ENCODE measurements at places on chromosomes 2 and 18.
A peak's percentile ranks its signal among the peaks of the same experiment; 100 is the strongest.

GRCh38 chr2:42960842-42961180 lies 168.4 kb upstream of the HAAO start:
- DNase-seq: no peak

DNA sequence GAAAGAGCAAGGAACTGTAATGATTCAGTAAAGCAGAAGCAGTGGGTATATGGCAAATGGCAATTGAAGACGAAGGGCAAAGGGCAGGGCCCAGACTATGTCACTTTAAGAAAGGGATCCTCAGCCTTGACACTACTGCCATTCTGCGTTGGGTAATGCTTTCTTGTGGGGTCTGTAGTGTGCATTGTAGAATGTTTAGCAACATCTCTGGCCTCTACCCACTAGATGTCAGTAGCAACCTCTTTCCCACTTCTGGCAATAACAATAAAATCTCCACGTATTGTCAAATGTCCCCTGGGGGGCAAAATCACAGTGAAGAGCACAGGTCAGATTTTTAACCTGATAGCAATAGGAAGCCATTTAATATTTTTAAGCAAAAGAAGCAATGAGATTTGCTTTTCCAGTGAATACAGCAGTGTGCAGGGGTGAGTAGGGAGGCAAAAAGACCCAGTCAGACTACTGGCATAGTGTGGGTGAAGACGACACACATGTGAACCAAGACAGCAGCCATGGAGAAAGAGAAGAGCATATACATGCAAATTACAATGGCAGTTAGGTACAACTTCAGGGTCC lies 209.5 kb downstream of the DYM start:
- DNase-seq: no peak

DNA sequence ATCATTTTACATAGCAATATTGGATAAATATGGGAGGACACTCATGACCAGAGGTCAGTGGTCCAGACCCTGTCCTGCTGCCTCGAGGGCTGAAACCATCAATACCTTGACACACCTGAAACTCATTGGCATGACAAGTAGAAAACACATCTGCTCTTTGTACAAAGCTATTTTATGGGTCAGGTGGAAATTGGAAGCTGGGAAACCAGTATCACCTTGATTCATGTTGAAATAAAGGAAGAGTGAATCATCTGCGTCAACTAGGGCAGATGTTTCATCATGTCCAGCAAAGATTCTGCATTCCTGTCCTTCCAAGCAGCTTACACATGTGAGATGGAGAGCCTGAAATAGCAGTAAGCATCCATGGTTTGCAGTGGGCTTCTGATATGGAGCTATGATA lies 80.0 kb upstream of the ERBB4 start:
- DNase-seq: no peak

DNA sequence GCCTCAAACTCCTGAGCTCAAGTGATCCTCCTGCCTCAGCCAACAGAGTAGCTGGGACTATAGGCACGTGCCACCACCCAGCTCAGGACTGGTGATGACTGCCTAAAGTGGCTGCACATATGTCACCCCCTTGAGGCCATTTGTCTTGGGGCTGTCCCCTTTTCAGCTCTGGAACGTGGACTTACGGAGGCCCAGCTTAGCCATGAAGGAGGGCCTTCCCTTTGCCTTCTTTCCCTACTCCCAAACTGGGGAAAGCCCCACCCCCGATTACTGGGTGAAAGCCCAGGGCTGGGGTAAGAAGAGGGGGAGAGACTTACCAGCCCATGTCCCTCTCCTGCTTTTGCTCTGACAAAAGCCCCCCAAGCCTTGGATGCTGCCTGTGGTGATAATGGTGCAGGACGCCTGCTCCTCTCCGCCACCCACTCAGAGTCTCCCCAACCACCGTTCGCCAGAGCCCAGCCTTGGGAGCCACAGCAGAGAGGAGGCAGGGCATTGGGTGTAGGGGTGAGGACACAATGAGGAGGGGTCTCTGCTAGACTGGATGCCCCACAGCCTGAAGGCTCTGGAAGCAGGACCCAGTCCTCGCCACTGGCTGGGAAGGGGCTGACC lies 2.5 kb upstream of the DUSP2 start:
- no peak for DNase-seq

DNA sequence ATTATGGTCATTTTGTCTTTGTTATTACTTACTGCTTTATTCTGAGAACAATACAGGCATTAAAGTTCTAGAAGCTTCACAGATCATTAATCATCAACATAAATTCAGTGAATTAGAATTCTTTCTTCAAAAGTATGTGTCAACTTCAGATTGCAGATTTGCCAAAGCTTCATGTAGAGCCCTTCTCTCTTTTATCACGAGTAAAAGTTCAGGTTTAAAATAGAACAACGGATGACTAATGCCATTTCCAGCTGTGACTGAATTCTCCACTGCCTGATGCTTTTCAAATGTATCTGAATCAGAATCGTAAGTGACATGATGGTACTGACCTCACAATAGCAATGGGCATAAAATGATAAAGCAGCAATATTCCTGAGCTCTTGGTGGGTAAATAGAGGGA lies 116.0 kb downstream of the ABCA12 start:
- no peak for DNase-seq

DNA sequence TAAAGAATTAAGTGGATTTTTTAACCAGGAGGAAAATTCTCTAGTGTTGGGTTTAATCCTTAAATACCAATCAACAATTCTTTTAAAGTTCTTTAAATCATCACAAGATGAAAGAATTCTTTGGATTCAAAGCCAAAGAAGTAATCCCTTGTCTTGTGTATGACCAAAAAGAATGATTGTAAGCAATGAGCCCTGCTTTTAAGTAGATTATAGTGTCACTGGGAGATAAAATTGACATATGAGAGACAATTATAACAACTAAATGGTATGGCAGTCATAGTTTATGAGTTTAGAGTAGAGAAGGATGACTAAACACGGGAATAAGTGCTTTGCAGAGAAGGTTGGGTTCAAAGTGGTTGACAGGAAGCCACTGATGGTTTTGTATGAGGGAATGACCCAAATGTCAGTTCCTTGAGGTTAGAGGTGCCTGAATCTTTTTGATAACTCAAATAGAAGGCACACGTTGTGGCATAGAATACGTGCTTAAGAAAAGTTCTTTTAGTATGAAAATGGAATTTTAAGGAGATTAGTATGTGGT lies 199.6 kb upstream of the TCF4 start:
- DNase-seq: no peak

- peak; percentile 17 for DNase-seq
Measured at GRCh38 chr2:71277536-71278103, 50.7 kb upstream of the PAIP2B start.

DNA sequence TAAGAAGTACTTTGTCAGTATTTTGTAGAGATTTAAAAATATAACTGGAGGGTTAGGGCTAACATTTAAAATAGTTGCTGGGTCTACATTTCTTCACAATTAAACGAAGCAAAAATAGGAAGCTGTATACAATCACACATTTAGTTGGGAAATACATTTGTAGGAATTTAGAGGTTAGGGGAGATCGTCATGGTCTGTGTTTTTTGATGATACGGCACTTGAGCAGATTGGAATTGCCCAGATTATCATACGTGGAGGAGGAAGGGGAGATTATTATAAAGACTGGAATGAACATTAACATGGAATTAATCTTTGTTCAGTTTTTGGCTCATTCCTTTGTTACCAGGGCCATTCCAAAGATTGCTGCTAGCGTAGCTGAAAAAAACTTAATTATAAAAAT lies 84.6 kb downstream of the MTA3 start:
- no peak for DNase-seq

- DNase-seq: no peak
Measured at GRCh38 chr2:71693286-71694270, 240.2 kb downstream of the DYSF start.

DNA sequence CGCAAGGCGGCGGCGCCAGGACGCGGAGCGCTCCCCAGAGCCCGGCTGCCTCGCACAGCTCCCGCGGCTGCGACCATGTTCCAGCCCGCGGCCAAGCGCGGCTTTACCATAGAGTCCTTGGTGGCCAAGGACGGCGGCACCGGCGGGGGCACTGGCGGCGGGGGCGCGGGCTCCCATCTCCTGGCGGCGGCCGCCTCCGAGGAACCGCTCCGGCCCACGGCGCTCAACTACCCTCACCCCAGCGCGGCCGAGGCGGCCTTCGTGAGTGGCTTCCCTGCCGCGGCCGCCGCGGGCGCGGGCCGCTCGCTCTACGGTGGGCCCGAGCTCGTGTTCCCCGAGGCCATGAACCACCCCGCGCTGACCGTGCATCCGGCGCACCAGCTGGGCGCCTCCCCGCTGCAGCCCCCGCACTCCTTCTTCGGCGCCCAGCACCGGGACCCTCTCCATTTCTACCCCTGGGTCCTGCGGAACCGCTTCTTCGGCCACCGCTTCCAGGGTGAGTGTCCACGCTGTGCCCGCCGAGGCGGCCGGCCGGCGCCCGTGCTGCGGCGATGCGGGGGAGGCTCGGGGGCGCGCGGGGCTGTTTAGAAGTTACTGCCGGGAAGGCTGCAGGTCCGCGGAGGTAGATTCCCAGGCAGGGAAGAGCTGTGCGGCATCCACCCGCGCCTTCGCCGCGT lies 696 bp downstream of the EMX1 start:
- no peak for DNase-seq

DNA sequence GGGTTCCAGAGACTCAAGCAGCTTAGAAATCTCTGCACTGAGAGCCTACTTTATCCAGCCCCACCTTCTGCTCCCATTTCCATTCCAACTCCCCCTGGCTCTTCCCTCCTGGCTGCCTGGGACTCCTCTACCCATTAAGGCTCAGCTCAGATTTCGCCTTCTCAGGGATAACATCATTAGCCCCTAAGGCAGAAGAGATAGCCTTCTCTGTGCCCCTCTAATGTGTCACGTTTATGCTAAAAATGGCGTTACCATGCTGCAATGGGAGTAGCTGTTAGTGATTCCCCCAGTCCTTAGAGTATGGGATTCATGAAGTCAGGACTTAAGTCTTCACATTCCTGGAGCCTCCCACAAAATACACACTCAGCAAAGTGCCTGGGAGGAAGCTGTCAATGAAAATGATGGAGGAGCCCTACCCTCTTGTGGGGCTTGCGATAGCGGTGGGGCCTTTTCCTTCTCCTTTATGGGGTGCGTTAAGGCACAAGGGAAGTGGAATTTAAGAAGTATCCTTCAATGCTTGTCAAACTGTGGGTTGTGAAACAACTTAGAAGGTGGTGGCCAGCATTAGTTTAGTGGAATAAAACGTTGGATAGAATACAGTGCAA lies 144.7 kb upstream of the COPS8 start:
- DNase-seq: no peak

DNA sequence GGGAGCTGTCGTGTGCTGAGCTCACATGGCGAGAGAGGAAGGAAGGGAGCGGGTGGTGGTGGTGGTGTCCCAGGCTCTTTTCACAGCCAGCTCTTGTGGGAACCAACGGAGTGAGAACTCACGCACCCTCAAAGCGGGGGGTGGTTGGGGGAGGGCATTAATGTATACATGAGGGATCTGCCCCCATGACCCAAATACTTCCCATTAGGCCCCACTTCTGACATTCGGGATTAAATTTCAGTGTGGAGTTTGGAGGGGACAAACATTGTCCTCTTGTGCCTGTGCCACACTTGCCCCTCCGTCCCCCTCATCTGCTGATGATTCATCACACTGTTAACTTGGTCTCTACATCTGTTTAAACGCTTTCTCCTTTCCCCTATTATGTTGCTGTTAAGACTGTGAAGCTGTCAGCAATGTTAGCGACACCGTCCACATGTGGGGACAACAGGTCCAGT lies 22.5 kb downstream of the INPP4A start:
- peak; percentile 39 for DNase-seq

DNA sequence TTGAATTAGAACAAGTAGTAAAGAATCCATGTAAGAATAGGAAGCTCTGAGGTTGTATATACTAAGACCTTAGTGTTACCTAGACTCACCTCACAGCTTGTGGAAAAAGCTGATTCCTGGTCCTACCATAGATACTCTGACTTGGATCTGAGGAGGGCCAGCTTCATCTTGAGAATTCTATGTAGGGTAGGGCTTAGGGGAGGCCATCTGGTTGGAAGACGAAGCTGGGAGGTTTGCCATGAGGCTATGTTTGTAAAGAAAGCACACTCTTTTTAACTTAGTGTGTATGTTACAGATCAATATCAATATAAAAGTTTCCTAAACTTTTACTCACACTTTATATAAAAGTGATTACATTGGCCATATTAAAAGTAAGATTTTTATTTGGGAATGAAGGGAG lies 77.1 kb upstream of the GALNT5 start:
- DNase-seq: no peak

DNA sequence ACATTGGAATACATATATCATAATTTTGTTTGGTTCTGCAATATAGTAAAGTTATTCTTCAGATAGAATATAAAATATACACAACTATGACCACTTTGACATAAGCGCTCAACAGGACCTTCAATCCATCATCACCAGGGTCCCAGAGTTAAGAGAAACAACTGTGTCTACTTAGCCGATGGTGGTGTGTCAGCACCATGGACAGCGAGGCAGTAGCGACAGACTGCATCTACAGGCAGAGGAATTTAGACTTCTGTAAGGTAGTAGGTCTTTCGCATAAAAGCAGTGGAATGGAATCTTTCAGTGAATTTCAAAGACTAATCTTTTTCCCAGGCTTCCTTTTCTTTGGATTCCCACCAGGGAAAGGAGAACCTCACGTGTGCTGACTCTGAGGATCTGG lies 20.5 kb upstream of the LRPPRC start:
- no peak for DNase-seq

- no peak for DNase-seq
Measured at GRCh38 chr2:137115081-137115794, 349.9 kb downstream of the THSD7B start.

- no peak for DNase-seq
Measured at GRCh38 chr2:33350632-33351031, 125.8 kb upstream of the RASGRP3 start.

GRCh38 chr2:226215902-226216503 lies 583.6 kb downstream of the IRS1 start:
- DNase-seq: peak; percentile 50
